RPMI8226 (cell line): ENCODE measurements at places on chromosomes 11 and 22.

DNA sequence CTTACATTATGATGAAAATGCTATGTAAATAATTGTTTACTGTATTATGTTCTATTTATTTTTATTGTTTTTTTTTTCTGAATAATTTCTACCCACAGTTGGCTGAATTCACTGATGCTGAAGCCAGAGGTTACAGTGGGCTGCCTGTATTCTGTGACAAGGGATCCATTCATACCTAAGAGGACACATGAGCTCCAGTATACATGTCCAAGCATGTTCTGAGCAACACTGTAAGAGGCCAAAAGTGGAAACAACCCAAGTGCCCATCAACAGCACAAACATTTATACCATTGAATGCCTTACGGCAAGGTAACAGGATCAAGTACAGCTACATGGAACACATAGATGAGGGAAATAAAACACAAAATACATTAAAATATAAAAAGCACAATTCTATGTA, 1.4 kb upstream of the SRSF8 start:
- DNase-seq: no peak

GRCh38 chr11:70445605-70446004, 47.3 kb downstream of the CTTN start:
- no peak for DNase-seq

- no peak for DNase-seq
Observed at GRCh38 chr11:111303461-111303860, 5.1 kb downstream of the POU2AF3 start.

GRCh38 chr11:8218840-8219239, 44.8 kb downstream of the LMO1 start:
- DNase-seq: no peak

- DNase-seq: no peak
Observed at GRCh38 chr11:22832315-22833015, 2.9 kb upstream of the SVIP start.

- DNase-seq: no peak
Observed at GRCh38 chr11:116336540-116336939, 436.2 kb downstream of the BUD13 start.

- peak; percentile 94 for DNase-seq
Observed at GRCh38 chr22:36331306-36331911, 56.4 kb downstream of the MYH9 start.

DNA sequence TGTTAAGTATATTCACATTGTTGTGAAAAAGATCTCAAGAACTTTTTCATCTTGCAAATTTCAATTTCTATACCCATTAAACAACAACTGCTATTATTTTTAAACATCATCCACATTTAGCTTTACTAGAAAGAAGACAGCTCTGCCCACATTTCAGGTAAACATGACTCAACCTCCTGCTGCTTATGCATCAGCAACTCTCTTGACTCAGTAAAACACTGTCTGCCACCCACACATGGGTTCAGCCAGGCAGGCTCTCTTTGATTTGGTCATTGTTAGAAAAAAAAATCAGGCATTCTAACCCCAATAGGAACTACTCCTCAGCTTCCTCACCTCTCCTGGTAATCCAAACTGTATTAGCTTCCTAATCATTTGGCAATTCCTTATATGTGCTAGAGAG, 5.1 kb upstream of the ENDOD1 start:
- no peak for DNase-seq

GRCh38 chr11:78562398-78562797, 12.3 kb downstream of the NARS2 start:
- no peak for DNase-seq

DNA sequence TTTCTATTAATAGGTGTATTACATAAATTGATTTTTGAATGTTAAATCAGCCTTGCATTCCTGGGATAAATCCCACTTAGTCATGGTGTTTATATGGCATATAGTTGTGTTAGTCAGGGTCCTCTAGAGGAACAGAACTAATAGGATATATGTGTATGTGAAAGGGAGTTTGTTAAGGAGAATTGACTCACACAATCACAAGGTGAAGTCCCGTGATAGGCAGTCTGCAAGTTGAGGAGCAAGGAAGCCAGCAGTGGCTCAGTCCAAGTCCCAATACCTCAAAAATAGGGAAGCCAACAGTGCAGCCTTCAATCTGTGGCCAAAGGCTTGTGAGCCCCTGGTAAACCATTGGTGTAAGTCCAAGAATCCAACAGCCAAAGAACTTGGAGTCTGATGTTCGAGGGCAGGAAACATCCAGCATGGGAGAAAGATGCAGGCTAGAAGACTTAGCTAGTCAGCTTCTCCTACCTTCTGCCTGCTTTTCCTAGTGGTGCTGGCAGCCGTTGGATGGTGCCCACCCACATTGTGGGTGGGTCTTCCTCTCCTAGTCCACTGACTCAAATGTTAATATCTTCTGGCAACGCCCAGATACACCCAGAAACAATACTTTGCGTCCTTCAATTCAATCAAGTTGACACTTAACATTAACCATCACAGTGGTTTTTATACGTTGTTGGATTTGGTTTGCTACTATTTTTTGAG, 12.9 kb downstream of the SFI1 start:
- DNase-seq: no peak

- DNase-seq: no peak
Observed at GRCh38 chr22:17906978-17907747, 117.2 kb downstream of the MICAL3 start.

- DNase-seq: no peak
Observed at GRCh38 chr11:116833816-116834534, 3.4 kb downstream of the APOA1 start.

DNA sequence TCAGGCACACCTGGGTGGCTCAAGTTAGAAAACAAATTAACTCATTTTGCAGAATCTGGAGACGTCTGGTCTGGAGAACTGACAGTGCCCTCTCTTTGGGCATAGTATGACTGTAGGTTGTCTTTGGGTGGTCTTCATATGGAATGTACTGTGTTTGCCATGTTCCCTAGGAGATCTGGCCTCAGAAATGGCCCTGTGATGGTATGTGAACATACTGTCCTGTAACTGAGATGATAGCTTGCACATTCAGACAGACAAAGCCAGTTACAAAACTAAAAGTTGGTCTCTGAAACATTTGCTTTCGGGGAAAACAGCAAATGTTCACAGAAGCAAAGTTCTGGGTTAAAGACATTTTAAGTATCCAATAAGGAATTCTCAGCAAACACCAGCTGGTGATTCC, 29.7 kb downstream of the CD44 start:
- DNase-seq: no peak

- DNase-seq: no peak
Observed at GRCh38 chr11:67406969-67407687, 3.2 kb downstream of the TBC1D10C start.

DNA sequence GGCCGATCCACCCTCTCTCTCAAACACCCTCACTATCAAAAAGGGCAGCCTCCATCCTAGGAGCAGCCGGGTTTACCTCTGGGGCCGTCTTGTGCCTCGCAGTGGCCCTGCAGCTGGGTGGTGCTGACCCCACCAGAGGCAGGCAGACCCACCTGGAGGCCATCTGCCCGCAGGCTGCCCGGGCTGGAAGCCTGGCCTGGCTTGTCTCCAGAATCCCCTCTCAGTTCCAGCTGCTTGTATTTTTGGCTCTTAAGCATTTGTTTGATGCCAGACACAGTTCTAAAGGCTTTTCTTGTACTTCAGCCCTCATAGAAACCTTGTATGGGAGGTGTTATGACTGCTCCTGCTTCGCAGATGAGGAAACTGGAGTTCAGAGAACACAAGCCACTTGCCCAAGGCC, 4.2 kb upstream of the NFAM1 start:
- peak; percentile 51 for DNase-seq

GRCh38 chr22:46942799-46943785, 180.6 kb downstream of the TBC1D22A start:
- DNase-seq: no peak

DNA sequence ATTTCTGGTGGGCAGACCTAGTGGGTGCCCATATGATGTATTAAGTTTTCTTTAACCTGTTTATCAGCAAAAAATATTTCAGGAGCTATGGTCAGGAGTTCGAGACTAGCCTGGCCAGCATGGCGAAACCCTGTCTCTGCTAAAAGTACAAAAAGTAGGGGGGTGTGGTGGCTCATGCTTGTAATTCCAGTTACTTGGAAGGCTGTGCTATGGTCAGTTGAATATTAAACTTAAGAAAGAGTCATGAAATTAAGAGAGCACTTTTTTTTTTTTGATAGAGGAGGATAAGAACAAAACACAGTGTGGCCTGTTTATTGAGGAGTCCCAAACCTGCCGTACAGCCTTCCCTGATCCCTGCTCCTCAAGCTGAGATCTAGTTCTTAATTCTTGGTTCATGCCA, 29.8 kb downstream of the OR6Q1 start:
- DNase-seq: no peak

- no peak for DNase-seq
Observed at GRCh38 chr11:107744736-107745135, 32.9 kb upstream of the SLN start.

DNA sequence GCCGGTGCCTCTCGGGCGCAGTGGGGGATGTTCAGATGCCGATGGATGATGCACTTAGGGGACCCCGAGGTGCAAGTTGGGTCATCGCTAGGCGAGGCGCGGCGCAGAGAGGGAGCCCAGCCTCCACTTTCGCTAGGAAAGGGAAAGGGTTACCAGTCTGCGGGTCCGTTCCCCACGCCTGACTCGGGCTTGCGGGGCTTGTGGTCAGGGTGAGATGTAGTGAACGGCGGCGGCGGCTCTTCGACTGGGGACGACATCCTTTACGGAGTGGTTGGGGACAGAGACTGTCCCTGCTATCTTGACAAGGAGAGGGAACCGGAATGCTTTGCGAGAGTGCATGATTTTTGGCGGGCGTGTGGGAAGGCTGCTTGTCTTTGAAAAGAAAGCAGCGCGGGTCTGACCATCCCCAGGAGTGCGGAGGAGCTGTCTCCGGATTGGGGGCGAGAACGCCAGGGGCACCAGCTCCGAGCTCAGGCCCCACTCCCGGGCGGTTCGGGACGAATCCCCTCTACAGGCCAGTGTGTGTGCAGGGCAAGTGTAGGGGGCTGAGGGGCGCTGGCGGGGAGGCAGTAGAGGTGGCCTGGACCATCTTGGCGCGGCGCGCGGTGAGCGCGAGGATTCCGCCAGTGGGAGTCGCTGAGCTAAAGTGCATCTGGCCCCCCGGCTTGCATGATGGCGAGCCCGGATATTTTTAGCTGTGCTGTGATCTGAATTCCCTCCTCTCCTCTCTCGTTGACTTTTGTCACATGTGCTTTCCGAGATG, 1.1 kb downstream of the FAT3 start:
- DNase-seq: no peak

GRCh38 chr22:40819599-40820140, 524 bp upstream of the SLC25A17 start:
- DNase-seq: peak; percentile 8

- no peak for DNase-seq
Observed at GRCh38 chr11:47905358-47906059, 57.4 kb upstream of the NUP160 start.

GRCh38 chr11:103637295-103637694, 399.1 kb upstream of the DDI1 start:
- no peak for DNase-seq

- DNase-seq: no peak
Observed at GRCh38 chr22:36227396-36227795, 11.9 kb downstream of the APOL2 start.

DNA sequence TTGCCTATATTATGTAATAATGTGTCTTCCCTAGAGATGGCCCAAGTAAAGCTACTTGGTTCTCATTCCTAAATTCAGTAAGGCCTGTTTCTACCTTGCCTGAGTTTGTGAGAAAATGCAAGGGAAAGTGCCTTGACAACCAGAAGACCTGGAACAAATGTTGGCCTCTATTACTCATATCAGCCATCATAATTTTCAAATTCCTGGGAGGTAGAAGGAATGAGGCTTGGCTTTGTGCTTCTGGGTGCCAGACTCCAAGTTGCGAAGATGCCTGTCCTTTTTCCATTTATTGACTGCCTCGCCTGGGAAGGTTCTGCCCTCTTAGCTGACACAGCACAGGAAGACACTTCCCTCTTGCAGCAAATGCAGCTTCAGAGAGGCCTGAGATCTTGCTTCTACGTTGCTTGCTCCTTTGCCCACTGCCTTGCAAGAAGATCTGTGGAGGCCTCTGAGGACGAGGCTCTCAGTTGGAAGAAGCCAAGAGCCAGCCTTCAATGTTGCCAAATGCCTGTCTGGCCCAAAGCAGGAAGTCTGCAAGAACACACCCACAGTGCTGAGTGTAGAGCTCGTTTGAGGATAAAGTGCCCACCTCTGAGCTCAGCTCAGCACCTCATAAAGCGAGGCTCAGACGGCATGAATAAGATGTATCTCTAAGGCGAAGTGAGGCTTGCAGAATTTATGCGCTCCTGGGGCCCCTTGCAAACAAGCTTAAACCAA, 120.1 kb downstream of the GALNT18 start:
- DNase-seq: no peak

DNA sequence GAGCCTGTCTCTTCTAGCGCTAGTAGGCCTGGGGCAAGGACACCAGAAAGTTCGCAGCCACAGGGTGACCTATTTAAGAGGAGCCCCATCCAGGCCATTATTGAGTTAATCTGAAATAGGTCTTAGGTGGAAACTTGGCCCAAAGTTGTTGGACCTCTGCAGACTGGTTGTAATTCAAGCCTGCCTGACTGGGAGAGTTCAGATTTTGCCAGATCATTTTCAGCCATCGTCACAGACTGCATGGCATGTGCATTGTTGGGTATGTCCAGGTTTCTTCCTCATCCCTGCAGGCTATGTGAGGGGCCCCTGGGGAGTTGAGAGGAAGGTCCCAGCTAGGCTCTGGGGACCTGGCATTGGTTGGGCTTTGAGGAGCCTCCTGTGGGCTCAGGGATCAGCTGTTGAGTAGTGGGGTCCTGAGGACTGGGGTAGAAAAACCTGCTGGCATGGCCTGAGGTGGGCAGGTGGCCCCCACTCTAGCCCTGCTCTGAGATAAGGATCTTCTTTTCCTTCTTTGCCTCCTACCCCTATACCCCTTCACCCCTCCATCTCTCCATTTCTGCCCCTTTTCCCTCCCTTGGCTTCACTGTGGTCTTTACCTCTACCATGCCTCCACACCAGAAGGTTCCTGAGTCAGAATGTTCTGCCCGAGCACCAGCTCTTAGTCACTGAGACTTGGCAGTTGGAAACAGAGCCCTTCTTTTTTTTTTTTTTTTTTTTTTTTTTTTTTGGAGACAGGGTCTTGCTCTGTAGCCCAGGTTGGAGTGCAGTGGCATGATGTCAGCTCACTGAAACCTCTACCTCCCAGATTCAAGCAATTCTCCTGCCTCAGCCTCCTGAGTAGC, 112.7 kb downstream of the MORC2 start:
- DNase-seq: no peak

DNA sequence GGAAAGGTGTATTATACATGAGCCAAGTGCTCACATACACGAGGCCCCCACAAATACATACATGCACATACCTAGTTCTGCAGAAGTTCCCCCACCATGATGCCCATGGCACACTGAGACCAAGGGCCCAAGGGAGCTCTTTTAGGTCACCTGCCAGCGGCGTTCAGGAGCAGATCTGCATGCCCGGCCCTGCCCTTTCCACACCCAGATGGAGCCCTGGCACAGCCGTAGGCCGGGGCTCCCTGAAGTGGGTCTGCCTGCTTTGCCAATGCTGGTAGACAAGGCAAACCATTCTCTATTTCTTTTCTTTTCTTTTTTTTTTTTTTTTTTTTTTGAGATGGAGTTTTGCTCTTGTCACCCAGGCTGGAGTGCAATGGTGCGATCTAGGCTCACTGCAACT, 21.5 kb downstream of the NFAM1 start:
- no peak for DNase-seq
